Amygdala (tissue), 56 donors: ENCODE measurements at places on chromosomes 7 and 10.
A peak's percentile ranks its signal among the peaks of the same experiment; 100 is the strongest.

GRCh38 chr7:51025668-51026067 is 243.0 kb upstream of the GRB10 start:
- DNase-seq = no peak

DNA sequence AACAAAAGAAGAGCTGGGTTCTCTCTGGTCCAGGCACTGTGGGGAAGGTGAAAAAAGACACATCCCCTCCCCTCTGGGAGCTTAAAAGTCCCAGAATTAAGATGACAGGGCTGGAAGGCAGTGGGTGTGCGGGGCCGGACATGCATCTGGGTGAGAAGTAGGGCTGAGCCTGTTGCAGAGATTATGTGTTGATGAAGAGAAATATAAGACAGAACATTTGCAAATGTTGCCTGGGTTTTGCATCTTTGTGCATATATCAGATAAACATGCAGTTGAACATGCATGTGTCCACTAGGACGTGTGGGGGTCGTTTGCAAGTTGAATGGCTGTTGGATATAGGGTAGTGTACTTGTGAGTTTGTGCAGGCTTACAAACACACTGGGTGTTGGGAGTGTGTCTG is 94.3 kb upstream of the PPIF start:
- DNase-seq = no peak

DNA sequence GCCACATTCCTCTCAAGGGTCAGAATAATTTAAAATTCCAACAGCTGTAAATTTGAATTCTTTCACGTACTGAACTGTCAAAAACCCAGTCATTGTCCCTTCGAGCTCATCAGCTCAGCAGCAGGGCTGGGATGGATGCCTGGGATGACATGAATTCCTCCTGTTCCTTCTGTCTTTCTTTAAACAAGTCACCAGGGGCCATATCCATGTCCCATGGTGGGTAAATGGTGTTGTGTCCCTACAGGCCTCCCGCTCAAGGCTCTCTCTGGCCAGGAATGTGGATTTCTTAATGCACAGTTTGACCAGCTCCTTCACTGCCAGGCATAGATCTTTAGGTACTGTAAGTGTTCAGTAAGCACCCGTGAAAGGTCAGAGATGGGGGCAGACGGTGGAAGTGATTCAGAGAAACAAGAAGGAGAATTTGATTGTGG is 13.8 kb upstream of the TECPR1 start:
- DNase-seq = no peak

DNA sequence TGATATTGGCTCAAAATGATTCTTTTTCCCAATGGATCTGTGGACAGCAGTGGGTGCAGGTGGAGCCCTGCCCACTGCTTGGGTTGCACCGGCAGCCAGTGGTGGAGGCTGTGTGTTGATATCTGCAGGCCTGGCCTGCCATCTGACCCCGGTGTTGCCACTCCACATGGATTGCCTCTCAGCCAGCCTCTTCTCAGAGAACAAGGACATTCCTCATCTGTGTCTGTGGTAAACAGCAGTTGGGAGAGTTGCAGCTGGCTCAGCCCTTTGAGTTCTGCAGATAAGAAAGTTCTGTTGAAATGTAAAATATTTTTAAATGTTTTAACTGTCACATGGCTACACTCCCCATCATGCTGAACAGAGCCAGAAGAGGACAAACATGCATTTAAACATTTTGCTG is 374.9 kb upstream of the CELF2 start:
- DNase-seq = no peak

DNA sequence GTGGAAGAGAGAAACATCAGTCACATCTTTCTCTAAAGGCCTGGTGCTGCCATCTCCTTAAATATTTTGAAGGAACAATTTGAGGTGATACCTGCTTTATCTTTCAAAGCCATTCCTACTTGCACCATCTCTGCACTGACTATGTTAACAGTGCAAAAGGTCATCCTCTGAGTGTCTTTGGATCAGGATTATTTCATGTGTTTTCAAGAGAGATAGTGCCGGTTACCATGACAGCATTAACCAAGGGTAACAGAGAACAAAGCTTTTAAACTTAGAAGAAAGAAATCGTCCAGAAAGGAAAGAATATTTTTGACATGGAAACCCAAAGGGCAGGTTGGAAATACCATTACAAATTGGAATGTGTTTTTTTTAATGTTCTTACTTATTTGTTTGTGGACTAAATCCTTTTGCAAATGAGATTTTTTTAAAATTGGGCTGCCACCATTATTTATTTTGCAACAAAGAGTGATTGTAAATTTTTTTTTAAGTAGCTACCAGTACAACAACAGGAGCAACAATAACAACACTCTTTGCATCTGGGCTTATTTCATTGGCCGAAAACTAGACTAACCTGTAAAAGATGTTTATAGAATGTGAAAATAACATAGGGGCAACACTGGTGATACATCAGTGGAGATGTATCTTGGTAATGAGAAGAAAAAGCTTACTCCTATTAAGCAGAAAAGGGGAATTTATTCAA is 234.2 kb downstream of the CREB5 start:
- no peak for DNase-seq

GRCh38 chr10:71268758-71269157 is 50.3 kb upstream of the SLC29A3 start:
- no peak for DNase-seq

GRCh38 chr7:38411404-38411803 is 138.0 kb upstream of the TARP start:
- DNase-seq = no peak

GRCh38 chr7:120915314-120916105 is 35.1 kb upstream of the ING3 start:
- no peak for DNase-seq

GRCh38 chr7:150745086-150745485 is 7.9 kb downstream of the GIMAP5 start:
- no peak for DNase-seq

GRCh38 chr7:79723833-79724618 is 270.6 kb upstream of the MAGI2 start:
- DNase-seq = no peak

DNA sequence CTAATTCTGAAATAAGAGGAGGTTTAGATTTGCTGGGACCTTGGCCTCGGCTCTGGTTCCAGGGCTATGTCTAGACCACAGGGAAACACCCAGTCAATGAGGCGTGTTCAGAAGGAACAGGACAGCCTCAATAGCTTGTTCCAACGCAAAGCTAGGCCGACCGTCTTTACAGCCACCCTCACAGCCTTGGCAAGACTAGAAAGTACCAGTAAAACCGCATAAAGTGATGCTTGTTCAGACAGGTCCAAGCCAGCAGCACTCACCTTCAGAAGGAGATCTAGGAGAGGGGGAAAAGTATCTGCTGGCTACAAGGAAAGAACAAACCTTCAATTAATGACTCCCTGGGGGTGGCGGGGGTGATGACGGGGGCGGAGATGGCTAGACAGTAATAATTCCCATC is 50.1 kb upstream of the LMTK2 start:
- no peak for DNase-seq

- no peak for DNase-seq
Measured at GRCh38 chr7:141737118-141737835, 881 bp upstream of the SSBP1 start.

DNA sequence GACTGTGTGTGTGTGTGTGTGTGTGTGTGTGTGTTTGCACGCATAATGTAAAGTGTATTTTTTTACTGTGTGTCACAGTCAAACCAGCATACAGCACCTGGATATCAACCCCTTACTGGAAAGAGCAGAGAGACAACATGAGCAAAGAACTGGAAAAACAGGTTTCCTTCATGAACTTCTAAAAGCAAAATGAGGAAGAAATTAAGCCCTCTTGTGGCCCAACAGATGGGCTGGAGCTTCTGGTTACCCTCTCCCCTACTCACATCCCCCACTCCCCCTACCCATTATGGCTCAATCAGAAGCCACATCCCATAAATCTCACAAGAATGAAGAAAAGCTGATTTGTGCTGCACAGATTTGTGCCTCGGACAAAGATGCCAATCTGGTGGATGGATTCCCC is 36.2 kb downstream of the PDE1C start:
- no peak for DNase-seq

GRCh38 chr10:2948127-2948854 is 119.1 kb upstream of the PFKP start:
- DNase-seq = no peak

DNA sequence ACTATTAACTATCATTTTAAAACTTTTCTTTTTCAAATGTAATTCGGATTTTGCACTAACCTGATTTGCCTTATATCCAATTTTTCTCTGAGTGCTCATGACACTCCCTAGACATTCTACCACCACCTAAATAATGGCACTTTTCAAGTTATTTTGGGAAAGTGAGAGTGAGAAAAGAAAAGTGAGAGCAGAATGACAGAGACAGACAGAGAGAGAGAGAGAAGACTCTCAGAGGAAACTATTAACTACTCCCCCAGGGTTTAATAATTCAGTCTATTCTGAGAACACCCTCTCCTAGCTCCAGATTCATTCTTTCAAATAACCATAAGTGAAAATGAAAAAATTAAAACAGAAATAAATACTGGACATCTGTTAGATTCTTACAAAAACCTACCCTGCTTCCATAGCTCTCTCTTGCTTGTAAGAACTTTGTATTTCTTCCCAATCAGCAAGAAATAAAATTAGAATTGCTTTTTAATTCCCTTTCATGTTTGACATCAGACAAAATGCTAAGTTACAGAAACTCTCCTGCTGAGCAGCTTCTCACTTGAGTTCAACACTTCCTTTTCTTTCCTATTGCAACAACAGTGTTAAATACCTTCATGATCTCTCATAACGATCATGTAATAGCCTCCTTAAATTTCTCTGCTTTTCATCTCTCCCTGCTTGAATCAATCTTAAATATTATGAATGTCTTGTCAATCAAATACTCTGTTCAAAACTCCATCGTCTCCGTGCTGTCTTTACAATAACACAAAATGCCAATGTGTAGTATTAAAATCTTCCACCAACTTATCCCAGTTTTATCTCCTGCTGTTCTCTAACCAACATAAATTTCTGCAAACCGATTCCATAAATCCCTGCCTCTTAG is 191.7 kb downstream of the SEMA3E start:
- DNase-seq = no peak

- no peak for DNase-seq
Measured at GRCh38 chr10:43417950-43418768, 9.2 kb upstream of the HNRNPF start.

DNA sequence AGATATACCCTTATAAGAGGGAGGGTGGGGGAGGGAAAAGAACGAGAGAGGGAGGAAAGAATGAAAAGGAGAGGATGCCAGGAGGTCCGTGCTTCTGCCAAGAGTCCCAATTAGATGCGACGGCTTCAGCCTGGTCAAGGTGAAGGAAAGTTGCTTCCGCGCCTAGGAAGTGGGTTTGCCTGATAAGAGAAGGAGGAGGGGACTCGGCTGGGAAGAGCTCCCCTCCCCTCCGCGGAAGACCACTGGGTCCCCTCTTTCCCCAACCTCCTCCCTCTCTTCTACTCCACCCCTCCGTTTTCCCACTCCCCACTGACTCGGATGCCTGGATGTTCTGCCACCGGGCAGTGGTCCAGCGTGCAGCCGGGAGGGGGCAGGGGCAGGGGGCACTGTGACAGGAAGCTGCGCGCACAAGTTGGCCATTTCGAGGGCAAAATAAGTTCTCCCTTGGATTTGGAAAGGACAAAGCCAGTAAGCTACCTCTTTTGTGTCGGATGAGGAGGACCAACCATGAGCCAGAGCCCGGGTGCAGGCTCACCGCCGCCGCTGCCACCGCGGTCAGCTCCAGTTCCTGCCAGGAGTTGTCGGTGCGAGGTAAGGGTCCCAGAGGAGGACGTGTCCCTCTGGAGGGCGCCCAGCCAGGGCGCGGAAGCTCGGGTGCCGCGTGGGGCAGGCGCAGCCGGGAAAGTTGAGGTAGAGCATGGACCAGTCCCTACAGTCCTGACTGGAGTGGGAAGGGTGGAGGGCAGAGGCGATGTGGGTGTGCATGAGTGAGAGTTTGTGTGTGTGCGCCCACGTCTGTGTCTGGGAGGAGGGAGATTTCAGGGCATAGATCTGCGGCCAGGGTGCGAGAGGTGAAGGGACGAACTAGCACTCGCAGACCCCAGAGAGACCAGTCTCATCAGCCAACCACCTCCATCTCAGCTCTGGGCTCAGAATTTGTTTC is 844 bp downstream of the GRM3 start:
- peak; percentile 34 for DNase-seq

- DNase-seq = no peak
Measured at GRCh38 chr10:79034271-79034876, 34.4 kb upstream of the ZMIZ1 start.

DNA sequence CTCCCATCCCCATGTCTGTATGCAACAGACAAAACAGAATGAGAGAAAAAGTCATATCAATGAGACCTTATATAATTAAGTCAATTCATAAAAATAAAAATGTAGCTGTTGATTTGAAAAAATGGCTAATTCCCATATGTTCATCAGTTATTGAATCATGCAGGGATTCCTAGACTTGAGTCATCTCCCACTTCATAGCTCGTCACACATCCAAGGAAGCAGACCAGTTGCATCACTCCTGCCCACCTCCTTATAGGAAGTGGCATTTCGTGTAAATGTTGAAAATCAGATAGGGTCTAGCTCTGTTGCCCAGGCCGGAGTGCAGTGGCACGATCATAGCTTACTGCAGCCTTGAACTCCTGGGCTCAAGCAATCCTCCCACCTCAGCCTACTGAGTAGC is 56.1 kb upstream of the SH2B2 start:
- no peak for DNase-seq

DNA sequence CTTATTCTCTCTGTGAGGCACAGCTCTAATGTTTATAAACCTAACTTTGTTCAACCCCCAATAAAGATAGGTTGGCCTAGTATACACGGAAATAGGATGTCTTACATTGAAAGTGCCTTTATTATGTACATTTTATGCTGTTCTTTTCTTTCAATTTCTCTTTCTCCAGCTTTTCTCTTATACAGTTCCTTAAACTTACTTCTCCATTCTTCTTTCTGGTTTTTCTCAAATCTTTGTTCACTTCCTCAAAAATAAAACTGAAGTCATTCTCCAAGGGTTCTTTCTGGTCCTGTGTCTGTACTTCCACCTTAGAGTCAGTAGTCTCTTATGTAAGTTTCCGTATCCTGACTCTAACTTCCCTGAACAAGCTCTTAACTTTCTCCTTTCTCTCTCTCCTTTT is 29.2 kb upstream of the NAMPT start:
- no peak for DNase-seq

DNA sequence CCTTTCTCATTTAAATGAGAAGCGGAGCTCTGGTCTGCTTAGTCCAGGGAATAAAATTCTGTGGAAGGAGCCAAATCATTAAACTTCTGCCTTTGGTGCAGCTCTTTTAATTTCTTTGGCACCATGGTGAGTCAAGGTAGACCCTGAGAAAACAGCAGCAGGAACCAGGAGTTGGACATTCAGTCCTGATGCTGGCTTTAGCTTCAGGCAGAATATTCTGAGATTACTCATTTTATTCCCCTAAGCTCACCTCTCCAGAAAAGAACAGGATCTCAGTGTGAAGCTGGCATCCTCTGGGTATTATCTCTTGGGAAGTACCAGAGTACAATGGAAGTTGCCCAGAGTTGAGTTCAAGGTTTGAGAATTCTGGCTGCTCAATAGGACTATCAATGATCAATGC is 211.6 kb upstream of the NRP1 start:
- DNase-seq = no peak
